NCI-H526 (cell line): ENCODE measurements at places on chromosomes 3 and 15.
A peak's percentile ranks its signal among the peaks of the same experiment; 100 is the strongest.

DNA sequence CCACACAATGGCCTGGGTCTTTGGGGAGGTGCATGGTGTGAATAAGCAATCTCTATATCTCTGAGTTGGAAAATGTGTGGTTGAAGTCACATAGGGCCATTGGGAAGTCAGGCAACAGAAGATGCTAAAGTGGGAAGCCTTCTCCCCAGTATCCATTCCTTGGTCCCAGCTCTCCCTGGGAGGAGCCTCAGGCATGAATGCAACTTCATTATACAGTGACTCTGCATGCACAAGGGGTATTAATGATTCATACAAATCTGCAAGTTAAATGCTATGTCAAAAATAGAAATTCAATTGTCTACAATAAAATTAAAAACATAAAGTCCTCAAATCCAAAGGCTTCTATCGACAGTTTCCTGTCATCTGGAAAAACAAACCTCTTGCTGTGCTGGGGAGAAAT lies 108.8 kb downstream of the RAB11A start:
- no peak for DNase-seq

GRCh38 chr3:147159141-147159540 lies 247.2 kb downstream of the ZIC4 start:
- DNase-seq: no peak

DNA sequence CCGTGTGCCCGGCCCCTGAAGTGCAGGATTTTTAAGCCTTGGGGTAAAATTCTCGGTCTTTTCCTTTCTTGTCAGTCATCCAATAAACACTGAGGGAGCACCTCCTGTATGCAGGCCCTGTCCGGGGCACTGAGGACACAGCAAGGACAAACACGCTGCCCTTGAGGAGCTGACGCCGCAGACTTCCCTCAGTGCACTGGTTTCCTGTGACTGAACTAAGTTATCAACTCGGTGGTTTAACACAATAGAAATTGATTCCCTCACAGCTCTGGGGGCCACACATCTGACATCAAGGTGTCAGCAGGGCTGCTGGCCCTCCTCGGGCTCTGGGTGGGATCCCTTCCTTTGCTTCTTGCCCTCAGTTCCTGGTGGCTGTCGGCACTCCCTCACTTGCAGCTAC lies 65.1 kb downstream of the ZNF445 start:
- no peak for DNase-seq

- no peak for DNase-seq
Measured at GRCh38 chr3:71689291-71689690, 35.9 kb downstream of the EIF4E3 start.

DNA sequence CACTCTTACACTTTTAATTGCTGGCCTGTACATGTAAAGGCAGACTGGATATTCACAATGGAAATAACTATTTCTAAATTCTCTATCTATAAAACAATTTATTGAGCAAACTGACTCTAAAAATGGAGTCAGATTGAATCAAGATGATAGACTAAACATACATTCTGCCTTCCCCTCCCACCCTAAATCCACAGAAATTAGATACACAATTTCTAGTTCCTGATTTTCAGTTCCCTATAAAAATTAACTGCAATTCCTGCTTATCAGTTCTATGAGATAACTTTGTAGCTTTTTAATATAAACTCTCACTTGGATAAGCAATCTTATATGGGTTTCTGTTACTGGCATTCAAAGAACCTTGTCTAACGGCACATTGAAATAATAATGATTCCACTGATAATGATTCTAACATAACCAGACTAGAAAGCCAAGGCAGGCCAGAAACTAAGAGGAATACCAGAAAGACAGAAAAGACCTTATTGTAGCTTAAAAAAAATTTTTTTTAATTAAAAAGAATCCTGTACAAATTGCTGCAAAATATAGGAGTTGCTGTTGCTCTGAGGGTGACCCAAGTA lies 33.1 kb downstream of the TBC1D5 start:
- DNase-seq: no peak

DNA sequence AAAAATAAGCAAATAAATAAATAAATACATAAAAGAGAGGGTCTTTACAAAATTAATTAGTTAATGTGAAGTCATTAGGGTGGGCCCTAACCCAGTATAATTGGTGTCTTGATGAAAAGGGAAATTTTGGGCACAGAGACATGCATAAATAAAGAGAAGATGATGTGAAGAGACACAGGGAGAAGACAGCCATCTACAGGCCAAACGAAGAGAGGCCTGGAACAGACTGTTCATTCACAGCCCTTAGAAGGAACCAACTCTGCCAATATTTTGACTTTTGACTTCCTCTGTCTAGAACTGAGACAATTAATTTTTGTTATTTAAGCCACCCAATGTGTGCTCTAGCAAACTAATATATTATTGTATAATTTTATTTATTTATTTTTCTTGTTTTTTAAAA lies 29.6 kb upstream of the SELENOK start:
- no peak for DNase-seq

DNA sequence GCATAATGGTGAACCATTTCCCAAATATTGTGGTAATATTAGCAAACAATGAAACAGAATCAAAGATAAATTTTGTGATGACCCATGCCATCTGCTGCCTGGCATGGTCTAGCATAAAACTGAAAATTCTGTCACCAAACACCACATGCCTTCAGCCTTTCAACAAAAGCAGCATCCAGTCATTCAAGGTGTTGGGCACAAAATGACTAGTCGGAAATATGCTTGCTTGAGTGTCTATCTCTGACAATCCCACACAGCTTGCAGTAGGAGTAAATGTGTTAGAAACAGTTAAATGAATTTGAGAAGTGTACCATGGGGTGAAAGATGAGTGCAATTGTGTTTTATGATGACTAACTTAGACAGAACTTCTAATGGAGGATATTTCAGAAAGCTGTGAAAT lies 61.7 kb upstream of the CDIN1 start:
- no peak for DNase-seq

- DNase-seq: peak; percentile 67
Measured at GRCh38 chr3:57006179-57006657, 54.2 kb upstream of the SPATA12 start.

- no peak for DNase-seq
Measured at GRCh38 chr3:16382845-16383244, 117.8 kb downstream of the OXNAD1 start.

- no peak for DNase-seq
Measured at GRCh38 chr3:50230104-50230793, 5.8 kb upstream of the GNAI2 start.

GRCh38 chr3:140758791-140759444 lies 81.1 kb downstream of the TRIM42 start:
- DNase-seq: no peak

DNA sequence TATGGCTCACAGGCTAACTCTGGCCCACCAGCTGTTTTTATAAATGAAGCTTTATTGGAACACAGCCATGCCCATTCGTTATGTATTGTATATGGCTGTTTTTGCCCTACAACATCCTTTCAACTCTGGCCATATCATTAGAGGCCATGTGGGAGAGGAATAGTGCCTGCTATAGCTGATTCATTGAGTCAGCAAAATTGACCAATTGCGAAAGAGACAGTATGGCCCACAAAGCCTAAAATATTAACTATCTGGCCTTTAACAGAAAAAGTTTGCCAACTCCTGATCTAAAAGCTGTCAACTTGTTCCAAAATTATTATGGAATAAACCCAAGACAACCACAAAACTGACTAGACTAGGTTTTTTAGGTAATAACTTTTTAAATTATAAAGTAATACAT lies 1.4 kb downstream of the NR1I2 start:
- no peak for DNase-seq

- DNase-seq: no peak
Measured at GRCh38 chr3:32978331-32978730, 26.9 kb downstream of the CCR4 start.

DNA sequence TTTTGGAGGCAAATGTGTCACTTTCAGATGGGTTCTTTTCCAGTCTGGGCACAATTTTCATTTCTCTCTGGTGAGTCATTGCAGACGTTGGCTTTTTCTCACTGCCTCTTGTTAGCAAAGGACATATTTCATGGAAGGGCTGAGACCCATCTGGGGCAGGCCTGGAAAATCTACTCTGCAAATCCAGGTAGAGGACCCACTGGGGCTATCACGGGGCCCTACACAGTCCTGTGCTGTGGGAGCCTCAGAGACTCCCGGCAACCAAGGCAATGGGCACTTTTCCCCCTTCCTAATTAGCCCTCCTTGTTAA lies 58.0 kb downstream of the HRH1 start:
- no peak for DNase-seq

GRCh38 chr3:147812186-147812911 lies 403.2 kb downstream of the ZIC1 start:
- DNase-seq: no peak

DNA sequence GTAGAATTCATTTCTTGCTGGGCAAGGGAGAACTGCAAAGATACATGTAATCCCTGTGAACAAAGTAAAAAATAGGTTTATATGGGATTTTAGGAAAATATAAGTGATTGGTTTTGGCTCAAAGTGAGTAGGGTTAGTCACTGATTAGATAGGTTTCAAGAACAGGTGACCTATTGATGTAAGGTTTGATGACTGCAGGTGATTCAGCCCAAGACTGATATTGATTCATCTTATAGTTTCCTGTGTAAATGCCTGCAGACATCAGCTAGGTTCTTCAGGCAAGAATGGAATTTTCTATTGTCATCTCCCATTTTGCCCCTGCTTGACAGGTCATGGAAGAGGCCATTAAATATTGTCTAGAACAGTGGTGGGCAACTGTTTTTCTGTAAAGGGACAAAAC lies 23.9 kb upstream of the ARID3B start:
- no peak for DNase-seq
